ENCODE measurements at places on chromosomes 2 and 18.

- no peak for DNase-seq
Measured at GRCh38 chr18:44844486-44844885, 163.8 kb downstream of the SETBP1 start.

- DNase-seq = no peak
Measured at GRCh38 chr18:40473221-40474029, 1481.6 kb upstream of the PIK3C3 start.

DNA sequence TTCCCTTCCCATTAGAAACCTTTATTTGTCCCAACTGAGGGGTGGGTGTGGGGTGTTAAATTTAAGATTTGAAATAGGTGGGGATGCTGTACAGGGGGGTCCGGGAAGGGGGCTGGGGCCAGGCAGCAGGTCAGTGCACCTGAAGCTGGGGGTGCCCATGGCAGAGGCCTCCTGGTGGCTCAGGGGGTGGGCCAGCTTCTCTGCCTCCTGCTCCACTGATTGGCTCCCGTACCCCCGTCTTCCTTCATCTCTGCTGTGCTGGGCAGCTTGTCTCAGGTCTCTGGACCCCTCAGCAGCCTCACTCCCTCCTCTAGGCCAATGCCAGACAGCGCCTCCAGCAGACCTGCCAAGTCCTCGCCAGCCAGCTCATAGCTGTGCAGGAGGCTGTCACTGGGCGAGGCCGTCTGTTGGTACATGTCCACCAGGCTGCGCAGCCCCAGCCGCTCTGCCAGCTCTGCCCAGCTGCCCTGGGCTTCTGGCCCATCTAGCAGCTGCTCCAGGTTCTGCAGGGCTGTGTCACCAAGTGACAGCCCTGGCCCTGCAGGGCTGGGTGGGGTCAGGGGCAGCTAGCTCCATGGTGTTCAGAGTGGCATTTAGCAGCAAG is 2.0 kb upstream of the ANKRD62 start:
- no peak for DNase-seq

DNA sequence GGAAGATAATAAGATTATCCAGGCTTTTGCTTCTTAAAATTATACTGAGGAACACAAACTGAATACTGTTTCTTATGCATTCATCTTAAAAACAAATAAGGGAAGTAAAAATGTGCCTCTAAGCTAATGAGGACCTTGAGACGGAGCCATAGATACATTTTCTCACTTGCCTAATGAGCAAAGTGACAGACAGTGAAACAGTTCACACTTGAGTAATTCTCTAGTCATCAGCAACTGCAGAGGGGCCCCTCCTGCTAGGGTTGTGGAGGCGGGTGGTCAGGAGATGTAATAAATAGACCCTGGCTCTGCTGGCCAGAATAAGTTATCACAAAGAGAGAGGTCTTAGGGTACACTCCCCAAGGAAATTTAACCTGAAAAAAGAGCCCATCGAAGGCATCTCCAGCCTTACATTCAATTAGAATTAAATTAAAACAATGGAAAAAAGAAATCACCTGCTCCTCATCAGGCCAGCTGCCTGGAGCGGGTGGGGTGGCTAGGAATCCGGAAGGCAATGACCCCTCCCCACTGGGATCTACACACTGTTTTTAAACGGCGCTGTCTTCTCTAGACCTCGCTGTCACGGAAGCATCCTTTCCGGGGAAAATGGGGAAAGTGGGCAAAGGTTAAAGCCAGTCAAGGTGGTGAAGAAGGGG is 32.6 kb upstream of the INSIG2 start:
- no peak for DNase-seq

- DNase-seq = no peak
Measured at GRCh38 chr2:132951008-132951714, 281.2 kb upstream of the LYPD1 start.

DNA sequence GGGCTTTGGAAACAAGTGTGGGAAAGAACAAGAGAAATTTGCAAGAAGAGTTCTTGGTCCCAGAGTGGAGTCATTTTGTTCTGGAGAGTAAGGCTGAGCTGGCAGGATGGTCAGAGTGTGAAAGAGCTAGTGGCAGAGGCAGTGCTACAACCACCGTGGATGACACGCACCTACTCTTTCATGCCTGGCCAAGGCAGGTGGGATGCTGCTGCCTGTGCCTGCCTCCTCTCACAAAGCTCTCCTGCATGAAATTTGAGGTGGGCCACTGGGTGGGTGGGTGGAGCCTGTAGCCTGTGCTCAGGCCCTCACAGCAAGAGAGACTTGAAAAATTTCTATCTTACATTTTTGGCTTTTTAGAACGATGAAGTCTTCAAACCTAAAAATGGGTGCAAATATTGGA is 9.4 kb upstream of the INO80C start:
- DNase-seq = no peak

- no peak for DNase-seq
Measured at GRCh38 chr2:165369898-165370296, 99.6 kb upstream of the CSRNP3 start.

- no peak for DNase-seq
Measured at GRCh38 chr2:191601060-191601459, 76.9 kb upstream of the NABP1 start.

DNA sequence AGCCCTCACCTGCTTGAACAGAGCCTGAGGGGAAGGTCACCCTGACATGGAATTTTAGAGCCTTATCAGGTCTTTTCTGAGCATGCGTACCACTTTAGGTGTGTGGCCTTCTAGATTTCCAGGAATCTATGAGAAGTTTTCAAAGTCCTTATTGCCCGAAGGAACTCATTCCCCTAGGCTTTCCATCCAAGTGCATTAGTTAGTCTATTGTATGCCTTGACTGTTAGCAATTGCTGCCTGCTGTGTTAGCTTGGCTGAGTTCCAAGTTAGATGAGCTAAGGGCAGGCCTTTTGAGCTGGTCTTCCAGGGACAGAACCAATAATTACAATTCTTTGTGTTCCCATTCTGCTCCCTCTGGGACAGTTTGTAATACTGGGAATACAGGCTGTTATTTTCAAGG is 30.8 kb upstream of the PUM2 start:
- no peak for DNase-seq

DNA sequence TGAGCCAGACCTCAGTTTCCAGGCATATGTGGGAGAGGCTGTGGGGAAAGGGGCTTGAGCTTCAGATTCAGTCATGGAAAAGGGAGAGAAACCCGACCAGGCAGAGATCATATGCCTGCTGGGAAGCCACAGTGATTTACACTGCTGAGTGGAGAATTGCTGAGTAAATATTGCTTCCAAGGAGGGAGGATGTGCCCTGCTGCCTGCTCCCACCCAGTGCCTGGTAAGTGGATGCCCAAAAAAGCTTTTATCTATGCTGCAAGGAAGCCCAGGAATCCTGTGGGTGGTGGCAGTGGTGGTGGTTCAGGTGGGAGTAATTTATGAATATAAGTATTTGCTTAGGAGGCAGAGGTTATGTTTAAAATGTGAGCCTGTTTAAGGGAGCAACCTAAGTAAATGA is 39.5 kb downstream of the INO80C start:
- DNase-seq = no peak

GRCh38 chr2:234204480-234204879 is 154.0 kb downstream of the SPP2 start:
- DNase-seq = no peak

GRCh38 chr2:221969087-221969829 is 329.5 kb downstream of the PAX3 start:
- DNase-seq = no peak

GRCh38 chr18:43314941-43315340 is 37.7 kb upstream of the SYT4 start:
- no peak for DNase-seq

All from breast epithelium (tissue), 4 donors.